GM13977 (cell line): ENCODE measurements at places on chromosomes 5 and 9.

- no peak for DNase-seq
Observed at GRCh38 chr5:81552852-81553566, 159.1 kb upstream of the ACOT12 start.

GRCh38 chr5:138625134-138625533 is 49.9 kb upstream of the HSPA9 start:
- DNase-seq, result no peak

DNA sequence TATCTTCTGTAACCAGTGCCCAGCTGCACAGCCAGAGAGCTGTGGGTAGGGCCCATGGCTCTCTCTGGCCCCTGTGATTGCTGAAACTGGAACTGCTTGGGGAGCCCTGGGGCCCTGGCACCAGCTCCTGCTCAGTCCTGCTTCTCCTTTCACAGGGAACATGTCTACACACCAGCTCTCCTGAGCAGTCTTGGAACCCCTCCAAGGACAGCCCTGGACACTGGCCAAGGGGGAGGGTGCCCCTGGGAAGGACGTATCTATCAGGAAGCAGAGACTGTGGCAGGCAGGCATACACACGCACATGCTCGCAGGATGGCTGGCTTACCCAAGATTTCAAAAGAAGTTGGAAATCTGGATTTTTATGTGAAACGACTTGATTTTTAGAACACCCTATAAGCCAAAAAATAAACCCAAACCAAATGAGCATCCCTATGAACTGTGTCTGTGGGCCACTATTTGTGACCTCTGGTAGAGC is 8.8 kb upstream of the TRAF1 start:
- no peak for DNase-seq

DNA sequence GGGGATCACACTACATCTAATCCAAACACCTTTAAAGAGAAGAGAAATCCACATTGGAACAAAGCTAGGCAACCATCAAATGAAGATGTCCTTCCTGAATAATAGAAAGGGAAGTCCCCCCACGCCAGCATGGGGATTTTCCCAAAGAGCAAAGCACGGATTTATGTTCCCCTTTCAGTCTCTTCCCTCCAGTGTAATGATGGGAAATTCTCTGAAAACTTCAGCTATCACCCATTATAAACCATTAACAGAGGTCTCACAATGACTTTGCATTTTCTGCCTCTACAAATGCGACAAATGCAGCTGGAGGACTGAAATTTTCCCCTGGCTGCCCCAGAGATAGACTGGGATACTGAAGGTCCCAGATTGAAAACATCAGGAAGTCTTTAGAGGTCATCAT is 368.7 kb downstream of the EFNA5 start:
- no peak for DNase-seq

DNA sequence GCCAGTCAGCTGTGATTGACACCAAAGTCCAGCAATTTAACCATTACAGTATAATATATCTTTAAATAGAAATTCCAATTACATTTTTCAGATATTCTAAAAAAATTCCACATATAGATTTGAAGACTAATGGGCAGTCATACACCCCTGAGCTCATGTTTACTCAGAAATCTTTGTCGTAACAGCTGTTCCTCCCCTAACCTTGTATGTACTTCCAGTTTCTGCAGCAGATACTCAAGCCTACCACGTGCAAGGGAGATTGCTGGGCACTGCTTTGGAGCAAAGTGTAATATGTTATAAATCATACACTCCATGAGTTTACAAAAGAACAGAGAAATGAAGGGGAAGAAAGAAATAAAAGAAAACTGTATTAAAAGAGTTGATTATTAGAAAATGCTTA is 241.2 kb downstream of the TRIM32 start:
- no peak for DNase-seq
